Breast epithelium (tissue), 4 donors: ENCODE measurements at places on chromosomes 6 and 20.
A peak's percentile ranks its signal among the peaks of the same experiment; 100 is the strongest.

- no peak overlapping the region for H3K27ac ChIP-seq
- H3K4me3 ChIP-seq = no peak overlapping the region
- no peaks in the 10 kb centered on the region for H3K36me3 ChIP-seq
- no peaks in the 10 kb centered on the region for H3K27me3 ChIP-seq
- no peaks in the 10 kb centered on the region for H3K4me1 ChIP-seq
- DNase-seq = no peak
These were observed 96.0 kb downstream of the PSMB1 start for GRCh38 chr6:170456886-170457698.

- H3K27ac ChIP-seq = no peak overlapping the region
- H3K27me3 ChIP-seq = no peaks in the 10 kb centered on the region
- no peak for DNase-seq
- H3K36me3 ChIP-seq = no peaks in the 10 kb centered on the region
- no peak overlapping the region for H3K4me3 ChIP-seq
These were observed 4.5 kb downstream of the RIPOR3 start for GRCh38 chr20:50686821-50687220.

DNA sequence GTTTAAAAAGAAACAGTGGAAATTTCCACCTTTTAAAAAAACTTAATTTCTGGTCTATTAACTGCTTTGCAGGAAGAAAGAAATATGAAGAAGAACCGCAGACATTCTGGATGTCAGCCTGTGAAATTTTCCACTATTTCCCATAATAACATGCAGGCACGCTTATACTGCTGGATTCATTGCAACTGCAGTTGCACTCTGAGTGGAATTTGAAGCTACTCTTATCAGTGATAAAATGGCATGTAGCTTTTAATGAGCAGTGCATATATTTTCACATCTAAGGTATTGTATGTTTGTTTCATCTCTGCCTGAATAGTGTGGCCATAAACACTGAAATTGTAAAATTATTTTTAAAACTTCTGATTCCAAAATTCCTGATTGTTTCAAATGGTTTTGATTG is 28.2 kb downstream of the NCOA3 start:
- DNase-seq = no peak
- H3K4me1 ChIP-seq = no peaks in the 10 kb centered on the region
- no peak overlapping the region for H3K27ac ChIP-seq
- no peaks in the 10 kb centered on the region for H3K27me3 ChIP-seq

DNA sequence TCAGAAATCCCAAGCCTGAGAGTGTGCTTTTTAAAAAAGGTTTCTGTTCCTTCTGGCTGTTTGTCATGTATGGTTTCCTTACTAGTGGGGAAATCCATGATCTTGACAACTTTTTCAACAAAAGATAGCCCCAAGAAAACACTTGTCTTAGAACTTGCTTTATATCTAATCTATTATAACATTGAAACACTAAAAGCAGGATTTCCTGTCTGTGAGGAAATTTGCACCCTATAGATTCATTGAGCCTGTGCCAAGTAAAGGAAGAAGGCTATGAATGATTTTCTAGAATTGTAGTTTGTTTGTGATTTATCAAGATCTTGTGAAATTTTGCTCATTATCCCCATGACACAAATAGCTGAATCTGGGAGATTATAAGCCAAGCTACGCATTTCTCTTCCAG is 238.6 kb upstream of the RIN2 start:
- no peak for DNase-seq
- H3K27ac ChIP-seq = no peak overlapping the region
- H3K27me3 ChIP-seq = no peaks in the 10 kb centered on the region
- H3K36me3 ChIP-seq = no peaks in the 10 kb centered on the region
- H3K4me1 ChIP-seq = no peaks in the 10 kb centered on the region

DNA sequence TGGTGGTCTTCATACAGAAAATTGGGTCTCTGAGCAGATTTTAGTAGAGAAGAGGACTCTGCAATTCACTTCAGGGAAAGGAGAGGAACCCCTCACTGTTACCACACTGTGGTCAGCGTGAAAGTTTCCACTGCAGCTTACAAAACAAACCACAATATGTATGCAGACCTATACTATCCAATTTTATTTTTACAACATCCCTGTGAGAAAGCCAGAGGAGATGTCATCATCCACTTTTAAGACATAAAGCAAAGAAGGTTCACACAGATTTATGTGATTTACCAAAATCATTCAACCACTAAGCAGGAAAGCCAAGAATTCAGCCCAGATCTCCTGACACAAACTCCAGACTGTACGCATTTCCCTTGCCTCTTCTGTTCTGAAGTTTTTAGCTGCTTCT is 442.4 kb downstream of the FRK start:
- H3K36me3 ChIP-seq = no peaks in the 10 kb centered on the region
- no peak overlapping the region for H3K4me3 ChIP-seq
- no peaks in the 10 kb centered on the region for H3K4me1 ChIP-seq
- no peak overlapping the region for H3K27ac ChIP-seq
- no peaks in the 10 kb centered on the region for H3K27me3 ChIP-seq

- no peaks in the 10 kb centered on the region for H3K36me3 ChIP-seq
- H3K27ac ChIP-seq = peak overlapping the region; percentile 86
- H3K4me3 ChIP-seq = no peak overlapping the region
- H3K4me1 ChIP-seq = no peaks in the 10 kb centered on the region
- no peaks in the 10 kb centered on the region for H3K27me3 ChIP-seq
These were observed 76.2 kb upstream of the TRAF3IP2 start for GRCh38 chr6:111681860-111682259.

- no peaks in the 10 kb centered on the region for H3K27me3 ChIP-seq
- H3K27ac ChIP-seq = no peak overlapping the region
- no peak overlapping the region for H3K4me3 ChIP-seq
- DNase-seq = no peak
- no peaks in the 10 kb centered on the region for H3K4me1 ChIP-seq
- H3K36me3 ChIP-seq = no peaks in the 10 kb centered on the region
These were observed 18.4 kb downstream of the TP53RK start for GRCh38 chr20:46670585-46671584.

GRCh38 chr20:61391812-61392520 is 139.9 kb downstream of the CDH4 start:
- no peaks in the 10 kb centered on the region for H3K36me3 ChIP-seq
- H3K4me3 ChIP-seq = no peak overlapping the region
- DNase-seq = no peak
- no peak overlapping the region for H3K27ac ChIP-seq
- peaks cover 3% of the 10 kb centered on the region for H3K27me3 ChIP-seq
